ENCODE measurements at places on chromosomes 16 and 17. TPM values are rescaled to one million over a fixed set of nuclear protein-coding genes. Genes with fewer than 3 reads are reported as not detected.

Gene ULK2
- 8.6 TPM for total RNA-seq

Gene TMEM92
- total RNA-seq: 1.2 TPM

Gene RBFOX1
- not detected for total RNA-seq

Gene WNK4
- not detected for total RNA-seq

Gene GID4
- total RNA-seq: 6.7 TPM

Gene KRTAP1-1
- not detected for total RNA-seq

Gene CLEC19A
- not detected for total RNA-seq

Gene SLC5A11
- 0.18 TPM for total RNA-seq

Gene ODF4
- total RNA-seq: not detected

Gene TXNL4B
- total RNA-seq: 17.0 TPM

Gene KRT25
- not detected for total RNA-seq

Gene G6PC3
- 18.6 TPM for total RNA-seq

Gene CRHR1
- not detected for total RNA-seq

Gene DHRS7C
- total RNA-seq: not detected

Gene HSPB9
- not detected for total RNA-seq

DNA sequence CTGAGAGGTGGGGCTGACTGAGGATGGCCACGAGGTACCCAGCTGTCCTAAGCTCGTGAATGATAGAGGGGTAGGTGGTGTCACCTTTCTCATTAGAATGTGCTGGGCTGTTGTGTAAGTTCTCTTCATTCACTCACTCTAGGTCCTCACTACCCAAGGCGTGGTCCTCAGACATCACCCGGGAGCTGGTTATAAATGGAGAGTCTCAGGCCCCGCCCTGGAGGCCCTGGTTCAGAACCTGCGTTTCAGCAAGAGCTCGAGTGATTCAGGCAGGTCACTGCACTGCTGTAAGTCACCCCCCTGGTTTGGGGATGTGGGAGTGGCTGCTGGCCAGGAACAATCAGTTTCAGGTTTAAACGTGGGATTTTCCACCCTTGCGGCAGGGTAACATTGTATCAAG lies 139.8 kb downstream of the FOXL1 start:
- no peak for DNase-seq

DNA sequence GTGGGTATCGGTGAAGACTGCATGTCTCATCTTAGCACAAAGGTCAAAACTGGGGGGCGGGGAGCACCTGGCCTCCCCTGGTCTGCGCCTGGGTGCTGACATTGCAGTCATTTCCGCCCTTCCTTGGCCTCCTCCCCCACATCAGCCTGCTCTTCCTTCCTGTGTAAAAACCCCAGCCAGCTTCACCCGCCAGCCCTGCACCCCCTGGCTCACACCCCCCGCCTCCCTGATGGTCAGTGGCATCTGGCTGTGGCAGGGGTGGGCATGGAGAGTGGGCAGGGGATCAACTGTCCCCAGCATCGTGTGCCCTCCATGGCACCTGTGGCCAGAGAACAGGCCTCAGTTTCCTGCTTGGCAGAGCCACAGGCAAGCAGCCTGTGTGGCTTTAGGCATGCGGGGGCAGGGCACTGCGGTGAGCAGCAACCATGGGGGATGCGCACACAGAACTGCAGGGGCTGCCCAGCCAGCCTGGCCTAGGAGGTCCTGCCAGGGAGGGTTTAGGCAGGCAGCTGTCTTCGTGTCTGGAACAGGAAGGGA lies 26.5 kb upstream of the LASP1NB start:
- DNase-seq: no peak

DNA sequence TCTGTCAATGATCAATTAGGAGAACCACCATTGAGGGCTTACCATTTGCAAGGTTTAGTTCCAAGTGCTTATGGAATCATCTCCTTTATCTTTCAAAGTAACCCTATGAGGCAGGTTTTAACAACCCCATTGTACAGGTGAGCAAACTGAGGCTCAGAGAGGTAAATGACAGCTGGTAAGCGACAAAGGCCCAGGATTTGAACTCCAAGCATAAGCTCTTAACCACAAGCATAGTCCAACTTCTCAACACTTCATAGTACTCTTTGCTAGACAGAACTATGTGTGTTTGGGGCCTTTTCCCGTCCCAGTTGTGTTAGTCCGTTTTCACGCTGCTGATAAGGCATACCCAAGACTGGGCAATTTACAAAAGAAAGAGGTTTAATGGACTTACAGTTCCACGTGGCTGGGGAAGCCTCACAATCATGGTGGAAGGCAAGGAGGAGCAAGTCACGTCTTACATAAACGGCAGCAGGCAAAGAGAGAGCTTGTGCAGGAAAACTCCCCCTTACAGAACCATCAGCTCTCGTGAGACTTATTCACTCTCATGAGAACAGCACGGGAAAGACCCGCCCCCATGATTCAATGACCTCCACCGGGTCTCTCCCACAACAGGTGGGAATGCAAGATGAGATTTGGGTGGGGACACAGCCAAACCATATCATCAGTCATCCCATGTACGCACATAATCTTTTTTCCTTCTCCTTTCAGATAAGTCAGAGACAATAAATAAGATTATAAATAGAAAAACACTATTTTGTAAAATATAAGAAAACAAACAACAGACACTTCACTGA lies 6.4 kb downstream of the RPH3AL start:
- DNase-seq: no peak

DNA sequence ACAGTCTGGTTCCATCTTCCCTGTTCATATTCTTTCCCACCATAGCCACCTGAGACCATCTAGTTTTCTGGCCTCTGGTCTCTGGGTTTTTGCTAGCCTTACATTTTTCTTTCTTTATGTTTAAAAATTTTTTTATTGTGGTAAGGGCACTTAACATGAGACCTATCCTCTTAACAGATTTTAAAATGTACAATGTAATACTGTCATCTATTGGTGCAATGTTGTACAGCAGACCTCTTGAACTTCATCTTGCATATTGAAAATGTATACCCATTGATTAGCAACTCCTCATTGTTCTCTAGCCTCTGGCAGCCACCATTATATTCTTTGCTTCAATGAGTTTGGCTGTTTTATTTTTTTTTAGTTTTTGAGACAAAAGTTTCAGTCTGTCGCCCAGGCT lies 39.2 kb downstream of the ITGAM start:
- peak; percentile 47 for DNase-seq

- DNase-seq: no peak
Measured at GRCh38 chr17:35773679-35774425, 13.2 kb downstream of the C17orf50 start.

DNA sequence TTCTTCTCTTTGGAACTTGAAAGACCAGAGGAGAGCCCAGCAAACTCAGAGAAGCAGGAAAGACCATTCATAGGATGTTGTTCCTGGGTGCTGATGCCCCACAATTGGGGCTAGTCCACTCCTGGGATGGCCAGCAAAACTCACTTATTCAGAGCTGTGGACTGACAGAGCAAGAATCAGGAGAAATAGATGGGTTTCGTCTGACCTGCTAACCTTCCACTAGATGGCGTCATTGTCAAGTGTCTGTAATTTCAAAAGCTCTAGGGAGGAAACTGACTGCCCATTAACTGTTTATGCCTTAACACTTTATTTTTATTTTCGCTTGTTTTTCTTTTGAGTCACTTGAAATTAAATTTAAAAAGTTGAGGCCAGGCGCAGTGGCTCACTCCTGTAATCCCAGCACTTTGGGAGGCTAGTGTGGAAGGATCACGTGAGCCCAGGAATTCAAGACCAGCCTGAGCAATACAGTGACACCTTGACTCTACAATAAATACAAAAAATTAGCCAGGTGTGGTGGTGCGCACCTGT lies 28.7 kb upstream of the MILR1 start:
- DNase-seq: peak; percentile 76

DNA sequence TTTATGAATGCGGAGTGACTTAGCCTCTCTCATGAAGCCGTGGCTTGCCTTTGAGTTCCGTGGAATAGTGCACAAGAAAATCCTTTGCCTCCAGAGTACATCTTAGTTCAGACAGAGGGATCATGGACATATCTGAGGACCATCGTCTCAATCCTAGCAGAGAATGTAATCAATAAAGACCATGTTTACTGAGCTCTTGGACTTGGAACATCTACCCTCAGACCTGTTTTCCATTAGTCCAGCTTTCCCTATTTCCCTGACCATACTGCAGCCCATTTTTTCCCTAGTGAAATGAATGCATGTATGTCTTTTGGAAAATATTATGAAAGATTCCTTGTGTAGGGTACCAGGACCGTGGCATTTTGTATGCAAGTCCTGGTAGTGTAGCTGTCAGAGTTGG lies 90.2 kb downstream of the PLCG2 start:
- DNase-seq: no peak

GRCh38 chr17:79000396-79001189 lies 9.0 kb downstream of the CANT1 start:
- peak; percentile 80 for DNase-seq

GRCh38 chr17:75199886-75200618 lies 5.4 kb upstream of the NUP85 start:
- no peak for DNase-seq

DNA sequence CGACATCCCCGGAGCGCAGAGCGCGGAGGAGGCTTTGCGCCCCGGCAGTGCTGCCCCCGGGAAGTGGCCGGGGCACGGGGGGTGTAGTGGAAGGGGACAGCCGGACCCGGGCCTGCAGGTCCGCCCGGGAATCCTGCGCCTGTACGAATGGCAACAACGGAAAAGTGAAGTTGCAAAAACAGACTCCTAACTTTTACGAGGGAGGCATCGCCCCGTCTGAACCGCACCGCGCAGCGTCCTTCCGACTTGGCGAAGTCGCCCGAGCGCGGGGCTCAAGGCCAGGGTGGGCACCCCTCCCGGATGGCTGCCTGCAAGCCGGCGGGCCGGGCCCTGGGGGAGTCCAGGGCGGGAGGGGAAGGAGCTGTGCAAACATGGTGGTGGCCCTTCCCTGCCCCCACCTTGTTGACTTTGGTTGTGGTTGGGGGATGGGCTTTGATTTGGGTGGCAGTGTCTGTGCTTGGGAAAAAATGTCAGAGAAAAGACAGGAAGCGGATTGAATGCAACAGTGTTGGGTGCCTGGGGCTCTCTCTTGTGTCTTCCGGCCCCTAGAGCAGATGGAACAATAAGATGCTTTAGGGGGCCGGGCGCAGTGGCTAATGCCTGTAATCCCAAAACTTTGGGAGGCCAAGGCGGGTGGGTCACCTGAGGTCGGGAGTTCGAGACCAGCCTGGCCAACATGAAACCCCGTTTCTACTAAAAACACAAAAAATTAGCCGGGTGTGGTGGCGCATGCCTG lies 675 bp downstream of the RNF213 start:
- DNase-seq: peak; percentile 55

GRCh38 chr16:81533175-81533507 lies 88.5 kb downstream of the CMIP start:
- no peak for DNase-seq

DNA sequence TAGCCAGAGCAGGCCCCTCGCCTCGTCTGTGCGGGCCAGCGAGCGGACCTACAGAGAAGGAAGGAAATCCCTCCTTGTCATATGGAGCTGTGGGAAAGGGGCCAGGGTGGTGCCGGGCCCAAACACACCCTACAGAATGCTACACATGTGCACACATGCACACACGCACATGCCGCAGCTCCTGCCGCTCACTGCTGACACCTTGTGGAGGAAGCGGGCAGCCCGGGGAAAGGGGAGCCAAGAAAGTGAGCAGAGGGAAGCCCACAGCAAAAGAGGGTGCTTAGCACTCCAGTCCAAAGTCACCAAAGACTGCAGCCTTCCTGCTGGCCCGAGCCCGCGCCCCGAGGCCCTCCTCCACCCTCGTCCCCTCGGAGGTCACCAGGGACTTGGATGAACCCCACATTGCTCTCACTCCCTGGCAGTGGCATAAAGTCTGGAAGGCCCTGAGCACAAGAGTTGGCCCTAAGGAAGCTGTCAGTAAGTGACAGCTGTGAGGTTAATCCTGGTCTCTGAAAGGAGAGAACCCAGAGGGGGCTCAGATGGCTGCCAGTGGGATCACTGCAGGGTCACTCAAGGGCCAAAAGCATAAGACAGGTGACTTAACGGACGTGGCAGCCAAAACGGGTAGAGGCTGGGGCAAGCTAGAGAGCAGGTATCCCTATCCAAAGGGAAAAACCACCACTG lies 68.2 kb downstream of the MYO18A start:
- DNase-seq: peak; percentile 84

DNA sequence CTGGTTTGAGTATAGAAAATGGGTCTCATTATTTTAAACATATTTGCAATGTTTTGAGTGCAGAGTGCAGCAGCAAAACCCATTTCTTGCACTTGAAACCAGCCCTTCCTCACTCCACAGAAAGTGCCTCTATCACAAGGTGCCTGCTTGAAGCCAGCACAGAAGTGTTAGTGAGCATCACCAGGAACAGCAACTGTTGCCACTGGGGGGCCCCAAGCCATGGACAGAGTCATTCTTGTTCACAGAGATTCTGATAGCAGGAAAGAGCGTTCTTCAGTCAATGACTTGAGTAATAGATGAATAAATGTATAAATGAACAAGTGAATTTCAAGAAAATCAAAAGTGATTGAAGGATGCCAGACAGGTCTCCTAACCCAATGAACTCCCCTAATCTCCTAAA lies 45.6 kb downstream of the CHD9NB start:
- no peak for DNase-seq

GRCh38 chr16:51624080-51624775 lies 473.2 kb upstream of the SALL1 start:
- DNase-seq: no peak

DNA sequence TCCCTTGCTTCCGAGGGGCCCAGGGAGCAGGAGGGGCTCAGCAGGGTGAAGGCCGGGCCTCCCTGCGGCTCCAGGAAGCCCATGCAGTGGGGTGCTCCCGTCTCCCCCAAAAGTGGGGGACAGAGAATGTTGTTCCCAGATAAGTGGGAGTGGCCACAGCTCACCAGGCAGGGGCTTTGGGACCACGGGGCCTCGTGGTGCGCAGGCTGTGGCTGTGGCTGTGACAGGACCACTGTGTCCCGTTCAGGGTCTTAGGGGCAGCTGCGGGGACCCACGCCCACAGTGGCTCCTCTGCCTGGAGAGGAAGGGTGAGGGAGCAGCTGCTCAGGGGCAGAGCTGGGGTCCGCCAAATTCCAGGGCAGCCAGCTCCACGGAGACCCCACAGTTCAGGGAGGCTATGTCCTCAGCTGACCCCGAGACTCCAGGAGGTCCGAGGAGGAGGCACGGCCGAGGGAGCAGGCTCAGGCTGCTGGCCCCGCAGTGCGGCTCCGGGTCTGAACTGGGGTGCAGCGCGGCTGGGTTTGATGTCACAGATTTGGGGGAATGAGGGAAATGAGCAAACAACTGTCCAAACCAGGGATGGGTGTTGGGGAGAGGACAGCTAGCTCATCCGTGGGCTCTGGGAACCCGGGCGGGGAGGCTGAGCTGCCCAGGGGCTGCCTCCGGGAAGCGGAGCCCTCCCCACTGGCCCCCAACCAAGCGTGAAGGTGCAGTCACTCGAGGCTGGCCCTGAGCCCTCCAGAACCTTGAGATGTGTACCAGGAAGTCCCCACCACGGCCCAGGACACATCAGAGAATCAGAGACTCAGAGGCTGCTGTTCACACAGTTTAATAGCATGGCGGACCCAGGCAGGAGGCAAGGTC lies 23.4 kb downstream of the TPSD1 start:
- no peak for DNase-seq

- DNase-seq: no peak
Measured at GRCh38 chr17:43723697-43724359, 34.8 kb downstream of the SOST start.

- DNase-seq: no peak
Measured at GRCh38 chr16:47965439-47965838, 190.4 kb downstream of the ABCC12 start.

All from G401 (cell line).